Endodermal cell (in vitro differentiated cells): ENCODE measurements at places on chromosomes 5 and 9.
A peak's percentile ranks its signal among the peaks of the same experiment; 100 is the strongest.

DNA sequence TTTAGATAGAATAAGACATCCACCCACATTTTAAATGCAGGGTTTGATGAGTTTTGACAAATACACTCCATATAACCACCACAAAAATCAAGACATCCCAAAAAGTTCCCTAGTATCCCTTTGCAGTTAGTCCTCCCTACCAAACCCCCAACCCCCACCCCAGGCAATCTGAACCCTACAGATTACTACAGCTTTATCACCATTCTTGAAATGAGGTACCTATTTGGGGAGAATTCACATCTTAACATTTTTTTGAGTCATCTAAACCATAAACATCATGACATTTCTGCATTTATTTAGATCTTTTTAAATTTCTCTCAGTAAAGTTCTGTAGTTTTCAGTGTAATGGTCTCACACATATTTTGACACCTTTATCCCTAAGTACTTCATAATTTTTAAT lies 53.9 kb downstream of the PTBP3 start:
- DNase-seq: no peak

GRCh38 chr9:71761938-71762353 lies 6.4 kb downstream of the CEMIP2 start:
- DNase-seq: no peak

GRCh38 chr5:163478126-163478981 lies 17.9 kb downstream of the HMMR start:
- no peak for DNase-seq

DNA sequence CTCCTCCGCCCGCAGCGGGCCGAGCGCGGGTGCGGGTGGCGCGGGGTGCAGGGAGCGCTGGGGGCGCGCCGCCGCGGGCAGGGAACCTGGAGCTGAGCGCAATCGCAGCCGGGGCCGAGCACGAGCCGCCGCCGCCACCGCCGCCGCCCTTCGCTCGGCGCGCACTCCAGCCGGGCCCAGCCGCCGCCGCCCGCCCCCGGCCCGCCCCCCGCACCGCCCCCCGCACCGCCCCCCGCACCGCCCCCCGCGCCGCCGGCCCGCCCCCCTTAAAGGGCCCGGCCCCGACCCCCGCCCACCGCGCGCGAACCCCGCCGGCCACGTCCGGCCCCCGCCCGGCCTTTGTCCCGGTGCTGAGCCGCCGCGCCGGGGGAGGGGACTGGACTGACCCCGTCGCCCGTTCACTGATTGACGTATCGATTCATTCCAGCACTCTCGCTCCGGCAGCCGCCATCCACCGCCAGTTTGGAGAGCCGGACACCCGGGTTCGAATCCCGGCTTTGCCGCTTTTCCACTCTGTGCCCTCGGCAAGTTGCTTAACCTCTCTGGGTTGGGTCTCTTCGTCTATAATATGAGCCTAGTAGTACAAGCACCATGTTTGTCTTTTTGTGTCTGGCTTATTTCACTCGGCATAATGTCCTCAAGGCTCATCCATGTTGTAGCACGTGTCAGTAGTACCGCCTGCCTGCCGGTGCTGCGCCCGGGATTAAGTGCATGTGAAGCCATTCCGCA lies at the start of gene SH3PXD2B:
Gene SH3PXD2B, minus strand, starts transcription at position 168 of the 729 bp plus-strand sequence. CDS start 173 bp downstream, outside the sequence.
- peak; percentile 91 for DNase-seq

GRCh38 chr5:142784401-142784955 lies 14.3 kb downstream of the ARHGAP26 start:
- DNase-seq: no peak

- no peak for DNase-seq
Observed at GRCh38 chr5:80185095-80185494, 70.8 kb downstream of the SERINC5 start.

- DNase-seq: no peak
Observed at GRCh38 chr5:142686968-142687367, 1.1 kb upstream of the FGF1 start.

GRCh38 chr5:11289733-11290132 lies 528.7 kb upstream of the DAP start:
- peak; percentile 58 for DNase-seq

DNA sequence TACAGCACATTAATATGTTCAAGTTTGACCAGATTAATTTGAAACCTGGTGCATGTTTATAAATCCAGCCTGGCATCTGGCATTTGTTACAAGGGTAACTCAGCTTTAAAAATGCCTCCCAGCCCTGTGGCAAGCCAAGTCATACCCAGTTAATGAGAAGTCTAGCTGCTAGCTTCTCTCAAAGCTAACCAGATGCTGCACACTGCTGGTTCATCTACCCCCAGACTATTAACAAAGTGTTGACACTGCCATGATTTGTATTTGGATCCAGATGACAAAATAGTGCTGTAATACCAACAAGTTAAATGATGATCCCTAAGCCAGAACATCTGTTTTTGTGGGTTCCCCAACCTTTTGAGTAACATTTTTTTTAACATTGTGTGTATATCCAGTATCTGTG lies 573.7 kb upstream of the DAB2 start:
- no peak for DNase-seq

DNA sequence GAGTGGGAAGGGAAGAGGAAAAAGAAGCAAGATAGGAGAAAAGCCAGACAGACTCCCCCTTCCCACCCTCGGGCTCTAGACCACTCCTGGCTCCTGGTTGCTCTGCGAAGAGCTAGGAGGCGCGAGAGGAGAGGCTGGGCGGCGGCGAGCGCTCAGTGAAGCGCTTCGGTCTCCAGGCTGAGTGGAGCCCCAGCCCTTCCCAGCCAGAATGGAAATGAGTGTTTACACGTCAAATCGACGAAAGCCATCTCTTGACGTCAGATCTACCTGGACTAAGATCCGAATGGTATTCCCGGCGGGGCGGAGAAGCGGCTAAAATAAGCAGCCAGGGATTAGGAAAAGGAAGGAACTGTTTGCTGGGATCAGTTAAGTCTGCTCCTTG lies at the start of gene PCSK1:
Gene PCSK1, minus strand, starts transcription at position 183 of the 382 bp plus-strand sequence. CDS start 206 bp downstream, outside the sequence.
- DNase-seq: peak; percentile 69

- no peak for DNase-seq
Observed at GRCh38 chr5:14331386-14331781, 188.2 kb downstream of the TRIO start.

GRCh38 chr5:150215979-150216944 lies 26.4 kb downstream of the SLC6A7 start:
- no peak for DNase-seq

DNA sequence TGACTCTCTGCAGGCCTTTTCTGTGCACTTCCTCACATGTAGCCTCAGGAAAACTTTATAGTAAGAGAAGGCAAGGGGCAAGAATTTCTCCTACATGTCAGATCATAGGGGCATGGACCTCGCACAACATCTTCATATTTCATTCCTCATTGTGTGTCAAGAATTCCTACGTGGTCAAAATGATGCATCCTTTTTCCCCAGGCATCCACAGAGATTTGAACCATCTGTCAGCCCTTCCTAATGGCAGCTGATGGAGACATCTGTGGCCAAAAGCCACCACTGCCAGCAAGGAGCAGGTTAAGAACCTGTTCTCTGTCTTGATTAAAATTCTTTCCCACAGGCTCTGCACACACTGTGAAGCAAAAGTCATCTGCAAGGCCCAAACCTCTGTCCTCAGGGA lies 42.5 kb downstream of the MFAP3 start:
- no peak for DNase-seq

DNA sequence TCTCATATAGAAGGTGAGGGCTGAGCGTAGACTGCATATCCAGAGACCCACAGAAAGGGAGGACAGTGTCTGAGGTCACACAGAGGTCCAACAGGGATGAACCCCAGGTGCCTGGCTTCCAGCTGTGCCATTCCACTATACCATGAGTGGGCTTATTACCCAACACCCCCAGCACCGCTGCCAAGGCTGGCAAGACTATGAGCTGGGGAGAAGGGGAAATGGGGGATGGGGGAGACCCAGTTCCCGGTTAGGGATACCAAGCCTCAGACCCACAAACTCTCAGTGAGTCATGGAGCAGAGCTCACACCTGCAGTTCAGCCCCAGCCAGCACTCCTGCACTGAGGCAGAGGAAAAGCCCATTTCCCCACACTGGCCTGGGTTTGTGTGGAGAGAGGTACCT lies 106.4 kb downstream of the PSD2 start:
- DNase-seq: peak; percentile 61

- no peak for DNase-seq
Observed at GRCh38 chr5:169022718-169023117, 278.2 kb downstream of the SLIT3 start.

- DNase-seq: no peak
Observed at GRCh38 chr5:151040211-151040747, 19.9 kb downstream of the GPX3 start.

DNA sequence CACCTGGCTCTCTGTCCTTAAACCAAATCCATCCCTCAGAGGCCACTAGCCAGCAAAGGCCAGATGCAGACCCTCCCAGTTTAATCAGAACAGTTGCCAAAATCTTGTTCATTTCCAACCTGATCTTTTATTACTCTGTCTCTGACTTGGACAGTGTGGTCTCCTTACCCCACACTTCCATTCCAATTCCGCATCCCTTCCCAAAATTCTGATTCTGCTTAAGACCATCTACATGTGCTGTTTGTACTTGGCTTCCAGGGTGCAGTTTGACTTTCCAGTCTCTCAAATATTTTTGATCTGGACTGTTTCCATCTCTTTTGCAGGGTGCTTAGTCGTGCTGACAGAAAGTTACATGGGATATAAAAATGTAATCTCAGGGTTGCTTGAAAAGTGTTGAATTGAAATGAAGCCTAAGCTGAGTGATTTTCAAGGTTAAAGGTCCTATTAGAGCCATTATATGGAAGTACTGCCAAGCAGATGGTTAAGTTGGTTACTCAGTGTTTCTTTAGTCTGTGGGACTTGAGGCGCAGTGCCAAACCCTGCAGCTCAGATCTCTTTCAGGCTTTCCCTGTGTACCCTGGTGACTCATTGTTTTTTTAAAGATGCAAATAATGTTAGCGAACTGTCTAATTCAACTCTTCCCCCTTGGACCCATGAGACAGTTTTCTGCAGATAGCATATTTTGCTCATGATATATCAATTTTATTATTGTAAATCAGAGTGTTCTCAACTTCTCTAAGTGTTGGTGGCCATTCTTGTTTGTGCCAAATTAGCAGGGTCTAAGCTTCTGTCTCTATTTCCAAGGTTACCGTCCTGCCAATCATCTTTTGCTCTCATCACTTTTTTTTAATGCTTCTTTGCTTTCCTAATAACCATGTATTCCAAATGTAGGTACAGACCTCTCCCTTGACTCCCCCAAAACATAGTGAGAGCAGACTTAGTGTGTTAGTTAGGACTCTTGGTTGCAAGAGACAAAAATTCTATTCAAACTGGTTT lies 18.2 kb upstream of the DCP2 start:
- no peak for DNase-seq

DNA sequence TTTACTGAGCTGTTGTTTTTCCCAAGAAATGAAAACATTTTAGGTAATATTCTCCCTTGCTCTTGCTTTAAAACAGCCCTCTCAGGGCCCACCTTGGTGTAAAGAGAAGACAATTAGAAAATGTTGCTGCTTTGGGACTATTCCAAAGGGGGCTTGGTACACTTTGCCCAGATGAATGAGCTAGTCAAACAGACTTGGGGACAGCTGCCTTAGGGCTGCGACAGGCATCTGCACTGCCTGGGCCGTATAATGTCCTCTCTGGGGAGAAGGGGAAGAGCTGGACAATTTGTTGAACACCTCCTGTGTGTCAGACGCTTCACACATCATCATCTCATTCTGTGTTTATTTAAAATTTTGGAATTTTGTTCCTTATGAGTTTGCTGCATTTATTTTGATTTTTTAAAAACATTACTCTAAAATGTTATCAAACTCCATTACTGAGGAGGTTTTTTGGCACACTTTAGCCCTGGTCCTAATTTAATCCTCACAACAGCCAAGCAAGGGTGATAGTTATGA lies 28.8 kb downstream of the C5orf58 start:
- DNase-seq: no peak

GRCh38 chr9:83239747-83240146 lies 176.8 kb upstream of the RASEF start:
- DNase-seq: no peak

DNA sequence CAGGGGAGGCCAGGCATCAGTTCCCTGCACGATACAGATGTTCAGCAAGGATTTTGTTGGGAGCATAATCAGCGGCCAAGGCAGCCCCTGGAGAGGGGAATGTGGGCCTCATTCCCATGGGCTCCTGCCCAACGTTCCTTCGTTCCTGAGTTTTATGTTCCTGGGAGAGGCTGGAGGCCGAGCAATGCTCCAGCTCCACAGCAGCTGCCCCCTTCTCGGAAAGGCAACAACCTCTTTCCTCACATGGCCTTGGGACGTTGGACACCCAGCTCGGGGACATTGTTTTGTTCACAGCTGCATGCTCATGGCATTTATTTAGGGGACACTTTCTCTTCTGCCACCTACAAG lies 63.8 kb upstream of the COL15A1 start:
- no peak for DNase-seq

- no peak for DNase-seq
Observed at GRCh38 chr5:62496876-62497275, 81.7 kb upstream of the LRRC70 start.

DNA sequence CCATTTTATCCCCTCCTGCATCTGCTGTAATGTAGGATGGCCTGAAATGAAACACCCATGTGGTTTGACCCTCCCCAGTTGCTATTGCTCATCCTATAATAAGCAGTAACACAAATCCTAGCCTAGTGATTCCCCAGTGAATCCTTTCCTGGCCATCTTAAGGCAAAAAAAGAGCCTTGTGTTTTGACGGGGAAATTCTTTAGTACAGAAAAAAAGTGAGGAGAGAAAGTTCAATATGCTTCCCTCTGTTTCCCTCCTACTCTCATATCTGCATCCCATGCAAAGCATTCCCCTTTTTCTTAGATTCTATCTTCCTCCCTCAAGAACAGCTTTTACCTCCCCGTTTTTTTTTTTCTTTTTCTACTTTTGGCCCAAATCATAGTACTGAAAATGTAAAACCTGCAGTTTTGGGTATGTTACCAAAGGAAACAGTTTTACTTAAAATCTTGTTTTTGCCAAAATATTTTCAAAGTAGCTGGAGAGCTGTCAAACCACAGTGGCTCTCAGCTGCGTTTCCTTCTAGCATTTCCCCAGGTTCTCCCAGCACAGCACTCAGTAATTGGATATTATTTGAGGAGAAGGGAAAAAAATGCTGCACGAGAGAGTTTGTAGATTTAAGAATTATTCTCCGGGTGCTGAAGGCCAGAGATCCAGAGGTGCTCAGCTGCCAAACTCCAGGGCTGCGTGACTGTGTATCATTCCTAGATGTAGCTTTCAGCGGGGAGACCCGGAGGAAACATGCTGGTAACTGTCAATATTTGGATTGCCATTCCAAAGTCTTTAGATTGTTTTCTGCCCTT lies 321.4 kb downstream of the NPR3 start:
- DNase-seq: no peak

- no peak for DNase-seq
Observed at GRCh38 chr9:136678624-136679023, 8.6 kb downstream of the AGPAT2 start.

- DNase-seq: no peak
Observed at GRCh38 chr5:149563466-149563865, 12.2 kb upstream of the CSNK1A1 start.

DNA sequence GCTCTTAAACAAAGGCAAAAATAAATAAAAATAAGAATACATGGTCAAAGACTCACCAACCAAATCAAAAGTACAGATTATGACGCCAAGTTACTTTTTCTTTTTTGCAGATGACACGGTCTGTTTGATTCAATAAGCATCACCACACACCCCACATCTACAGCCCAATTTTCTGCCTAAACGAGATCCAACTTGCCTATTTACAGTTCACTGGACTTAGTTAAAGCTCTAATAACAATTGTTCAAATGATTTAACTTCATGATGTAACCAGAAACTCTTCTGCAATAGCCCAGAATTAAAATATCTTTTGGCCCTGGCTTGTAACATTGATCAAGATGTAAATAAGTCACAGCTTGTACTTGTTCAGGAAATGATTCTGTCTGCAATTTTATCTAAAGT lies 590.3 kb upstream of the C9orf72 start:
- DNase-seq: no peak

- DNase-seq: no peak
Observed at GRCh38 chr9:135985889-135986288, 24.7 kb upstream of the UBAC1 start.
